Glutamatergic neuron (in vitro differentiated cells): ENCODE measurements at places on chromosomes 3 and 15. TPM values are rescaled to one million over a fixed set of nuclear protein-coding genes. Genes with fewer than 3 reads are reported as not detected.
A peak's percentile ranks its signal among the peaks of the same experiment; 100 is the strongest.

DNA sequence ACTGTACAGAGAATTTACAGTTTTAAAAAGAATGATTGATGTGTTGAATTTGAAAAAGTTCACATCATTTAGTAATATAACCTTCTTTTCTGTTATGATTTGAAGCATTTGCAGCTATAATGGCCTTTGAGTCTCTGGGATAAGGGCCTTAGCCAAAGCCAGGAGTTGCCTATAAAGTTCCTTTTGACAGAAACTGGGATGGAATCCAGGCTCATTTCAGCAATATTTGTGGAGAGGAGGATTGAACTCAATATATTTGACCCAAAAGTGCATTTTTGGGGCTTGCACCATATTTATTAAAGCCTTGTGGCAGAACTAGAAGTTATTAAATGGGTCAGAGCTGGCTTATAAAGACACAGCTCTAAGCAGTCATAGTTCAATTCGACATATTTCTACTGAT, 348.7 kb upstream of the EPHA3 start:
- no peak for DNase-seq
- H3K27me3 ChIP-seq: no peaks in the 10 kb centered on the region
- H3K4me3 ChIP-seq: no peak overlapping the region

- H3K27ac ChIP-seq: no peak overlapping the region
- no peak for DNase-seq
- H3K4me3 ChIP-seq: no peak overlapping the region
- peaks cover 20% of the 10 kb centered on the region for H3K4me1 ChIP-seq
Measured at GRCh38 chr3:141413391-141413790, 45.1 kb downstream of the ZBTB38 start.

DNA sequence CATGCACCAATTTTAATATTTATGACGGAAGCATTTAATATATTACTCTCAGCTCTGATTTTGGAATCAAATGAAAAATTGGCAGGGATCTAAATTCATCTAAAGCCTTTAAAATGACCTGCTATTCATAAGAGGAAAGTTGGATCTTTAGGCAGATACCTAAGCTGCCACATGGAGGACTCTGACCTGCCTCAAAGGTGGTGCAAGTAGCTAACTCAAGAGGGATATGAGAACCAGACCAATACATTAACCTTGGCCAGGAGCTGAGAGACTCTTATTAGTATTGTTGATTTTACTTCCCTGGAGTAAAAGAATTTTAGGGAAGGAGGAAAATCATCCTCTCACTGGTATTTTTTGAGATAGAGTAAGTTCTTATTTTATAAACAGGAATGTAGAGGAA, 17.7 kb downstream of the ZNF654 start:
- H3K27ac ChIP-seq: no peak overlapping the region
- no peak overlapping the region for H3K4me3 ChIP-seq
- no peaks in the 10 kb centered on the region for H3K27me3 ChIP-seq
- no peaks in the 10 kb centered on the region for H3K4me1 ChIP-seq
- DNase-seq: no peak
- H3K36me3 ChIP-seq: peaks cover 2% of the 10 kb centered on the region

- H3K36me3 ChIP-seq: peaks cover 5% of the 10 kb centered on the region
- H3K4me1 ChIP-seq: peaks cover 11% of the 10 kb centered on the region
- no peaks in the 10 kb centered on the region for H3K27me3 ChIP-seq
- H3K4me3 ChIP-seq: no peak overlapping the region
Measured at GRCh38 chr3:66236281-66236680, 15.5 kb downstream of the SLC25A26 start.

DNA sequence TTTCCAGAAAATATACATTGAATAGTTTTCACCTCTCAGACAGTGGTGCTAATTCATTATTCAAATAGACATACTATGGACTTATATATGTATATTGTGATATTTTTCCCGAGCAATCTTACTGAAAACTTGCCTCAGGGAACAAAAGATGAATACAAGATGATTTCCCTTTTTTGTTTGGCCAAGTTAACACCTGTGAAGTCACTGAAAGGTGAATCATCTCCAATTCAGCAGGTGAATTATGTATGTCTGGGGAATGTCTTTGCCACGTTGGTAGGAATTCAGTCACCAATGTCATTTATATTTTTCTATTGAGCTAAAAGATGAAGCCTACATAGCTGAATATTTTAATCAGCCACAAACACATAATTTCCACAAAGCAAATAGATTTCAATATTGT, 88.2 kb downstream of the GPR156 start:
- no peak for DNase-seq
- H3K27me3 ChIP-seq: no peaks in the 10 kb centered on the region
- H3K27ac ChIP-seq: no peak overlapping the region
- H3K4me1 ChIP-seq: no peaks in the 10 kb centered on the region
- no peaks in the 10 kb centered on the region for H3K36me3 ChIP-seq

DNA sequence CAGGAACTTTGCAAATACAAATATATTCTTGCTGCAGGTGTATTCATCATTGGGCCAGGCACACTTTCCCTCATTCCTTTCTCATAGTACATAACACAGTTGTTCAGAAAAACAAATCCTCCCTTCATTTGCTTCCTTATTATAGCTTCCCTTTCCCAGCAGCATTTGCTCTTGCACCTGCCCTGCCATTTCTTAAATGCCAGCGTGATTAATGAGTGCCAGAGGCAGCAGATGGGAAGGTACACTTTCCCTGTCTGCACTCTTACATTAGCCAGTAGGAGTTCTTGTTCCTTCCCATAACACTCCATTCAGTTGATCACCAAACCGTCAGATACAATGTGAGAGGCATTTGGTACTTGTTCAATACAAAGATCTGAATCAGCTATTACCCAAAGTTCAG, 128.5 kb upstream of the GAP43 start:
- DNase-seq: no peak
- no peaks in the 10 kb centered on the region for H3K4me1 ChIP-seq
- H3K36me3 ChIP-seq: no peaks in the 10 kb centered on the region
- no peak overlapping the region for H3K4me3 ChIP-seq
- no peak overlapping the region for H3K27ac ChIP-seq

- no peaks in the 10 kb centered on the region for H3K36me3 ChIP-seq
- no peak overlapping the region for H3K4me3 ChIP-seq
- H3K4me1 ChIP-seq: no peaks in the 10 kb centered on the region
- DNase-seq: no peak
- H3K27me3 ChIP-seq: no peaks in the 10 kb centered on the region
- H3K27ac ChIP-seq: no peak overlapping the region
Measured at GRCh38 chr3:27657404-27657803, 64.7 kb downstream of the EOMES start.

GRCh38 chr15:84033793-84034553, 201.6 kb upstream of the GOLGA6L4 start:
- H3K36me3 ChIP-seq: peaks cover 5% of the 10 kb centered on the region
- H3K4me1 ChIP-seq: no peaks in the 10 kb centered on the region
- H3K27me3 ChIP-seq: no peaks in the 10 kb centered on the region

GRCh38 chr3:12388185-12388584, 96.1 kb upstream of the TSEN2 start:
- H3K36me3 ChIP-seq: no peaks in the 10 kb centered on the region
- no peaks in the 10 kb centered on the region for H3K4me1 ChIP-seq
- H3K27me3 ChIP-seq: no peaks in the 10 kb centered on the region
- H3K4me3 ChIP-seq: no peak overlapping the region

DNA sequence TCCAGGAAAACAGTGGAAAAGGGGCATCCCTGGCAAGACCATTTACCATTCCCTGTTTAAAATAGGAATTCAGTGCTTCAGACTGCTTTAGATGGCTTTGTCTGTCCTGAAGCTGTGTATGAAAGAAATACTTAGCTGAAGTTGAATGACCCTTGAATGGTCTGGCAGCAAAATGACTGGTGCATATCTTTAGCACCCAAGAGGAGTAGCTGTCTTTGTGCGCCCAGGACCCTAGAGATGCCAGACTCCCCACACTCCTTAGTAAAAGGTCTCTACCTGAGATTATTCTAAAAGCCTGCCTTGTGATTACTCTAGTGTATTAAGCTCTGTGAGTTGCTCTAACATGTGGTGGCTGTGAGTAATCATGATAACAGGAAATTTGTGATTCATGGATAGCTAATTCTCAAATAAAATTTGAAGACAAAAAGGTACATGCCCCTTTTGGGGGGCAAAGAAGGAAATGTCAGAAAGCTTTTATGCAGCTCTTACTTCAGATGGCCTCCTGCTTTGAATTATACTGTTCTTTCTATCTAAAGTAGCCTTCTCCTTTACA, 3.2 kb downstream of the MAPKBP1 start:
- DNase-seq: no peak
- H3K4me1 ChIP-seq: peaks cover 25% of the 10 kb centered on the region
- H3K36me3 ChIP-seq: no peaks in the 10 kb centered on the region
- H3K4me3 ChIP-seq: no peak overlapping the region
- H3K27me3 ChIP-seq: peaks cover 4% of the 10 kb centered on the region

DNA sequence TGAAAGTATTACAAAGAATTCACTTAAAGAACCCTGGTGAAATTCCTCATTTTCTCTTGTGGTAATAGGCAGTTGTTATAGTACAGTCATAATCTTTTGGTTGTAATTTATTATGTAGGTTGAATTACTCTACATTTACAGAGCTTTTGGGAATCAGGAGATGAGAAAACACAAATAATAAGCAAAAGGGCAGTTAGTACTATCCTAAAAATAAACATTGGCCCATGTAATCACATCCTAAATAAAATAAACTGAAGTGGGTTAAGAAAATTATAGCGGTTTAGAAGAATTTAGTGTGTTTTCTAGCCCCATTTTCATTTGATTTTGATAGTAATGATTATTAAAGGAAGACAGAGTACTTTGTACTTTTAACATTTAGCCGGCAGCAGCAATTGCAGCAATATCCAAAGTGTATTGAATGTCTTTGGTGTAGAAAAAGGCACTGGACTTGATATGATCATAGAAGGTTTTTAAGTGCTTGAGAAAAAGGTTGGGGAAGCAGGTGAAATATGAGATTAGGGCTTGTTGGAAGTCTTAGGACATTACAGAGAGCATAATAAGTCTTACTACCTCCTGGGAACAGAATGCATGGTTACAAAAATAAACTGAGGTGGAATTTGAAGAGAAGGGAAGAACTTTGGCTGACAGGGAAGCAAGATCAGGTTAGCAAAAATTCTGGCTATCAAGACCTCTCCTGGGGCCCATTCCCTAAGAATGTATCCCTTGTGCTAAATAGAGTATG, 79.9 kb downstream of the MBNL1 start:
- no peak for DNase-seq
- no peak overlapping the region for H3K27ac ChIP-seq
- no peaks in the 10 kb centered on the region for H3K27me3 ChIP-seq
- H3K4me1 ChIP-seq: peaks cover 9% of the 10 kb centered on the region
- H3K4me3 ChIP-seq: no peak overlapping the region
- no peaks in the 10 kb centered on the region for H3K36me3 ChIP-seq

GRCh38 chr3:31978553-31978952, 2.5 kb downstream of the OSBPL10 start:
- no peaks in the 10 kb centered on the region for H3K36me3 ChIP-seq
- H3K4me1 ChIP-seq: peaks cover 3% of the 10 kb centered on the region
- DNase-seq: no peak
- H3K27me3 ChIP-seq: peaks cover 11% of the 10 kb centered on the region
- H3K27ac ChIP-seq: no peak overlapping the region

GRCh38 chr3:18469775-18470174, 44.6 kb upstream of the SATB1 start:
- H3K27me3 ChIP-seq: no peaks in the 10 kb centered on the region
- H3K27ac ChIP-seq: no peak overlapping the region
- no peak for DNase-seq
- no peak overlapping the region for H3K4me3 ChIP-seq
- H3K4me1 ChIP-seq: no peaks in the 10 kb centered on the region
- H3K36me3 ChIP-seq: no peaks in the 10 kb centered on the region

DNA sequence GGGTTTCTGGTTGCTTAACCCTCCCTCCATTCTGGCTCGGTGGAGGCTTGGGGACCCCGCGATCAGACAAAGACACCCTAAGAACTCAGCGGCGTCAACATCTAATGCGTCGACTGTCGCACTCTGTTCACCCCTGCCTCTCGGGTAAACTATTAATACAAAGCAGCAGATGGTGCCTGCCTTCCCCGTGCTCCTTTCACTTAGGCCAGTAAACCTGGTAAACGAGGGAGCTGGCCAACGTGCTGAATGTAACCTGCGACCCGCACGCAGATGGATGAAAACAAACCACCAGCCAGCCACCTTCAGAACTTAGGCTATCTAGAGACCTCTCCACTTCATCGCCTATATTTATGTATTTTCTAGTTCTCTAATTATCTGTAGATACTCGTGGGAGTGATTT, 848 bp upstream of the CADPS start:
- peak; percentile 48 for DNase-seq
- H3K36me3 ChIP-seq: no peaks in the 10 kb centered on the region
- H3K27me3 ChIP-seq: peaks cover 17% of the 10 kb centered on the region
- H3K4me1 ChIP-seq: peaks cover 29% of the 10 kb centered on the region
- peak overlapping the region; percentile 98 for H3K27ac ChIP-seq

The UROC1 gene
- total RNA-seq: not detected

The CHAC1 gene
- total RNA-seq: 45.6 TPM

The GUCA1C gene
- total RNA-seq: not detected
